Mesothelial cell of epicardium (in vitro differentiated cells): ENCODE measurements at places on chromosomes 1 and 21. TPM values are rescaled to one million over a fixed set of nuclear protein-coding genes. Genes with fewer than 3 reads are reported as not detected.

Gene CLK2
- 104 to 108 TPM (median 105 TPM) in 3 replicates for total RNA-seq

Gene DCAF6
- 34.0 to 34.4 TPM (median 34.0 TPM) in 3 replicates for total RNA-seq

Gene IGSF9
- 75.8 to 77.5 TPM (median 76.9 TPM) in 3 replicates for total RNA-seq

Gene PSMA5
- total RNA-seq = 67.2 to 70.9 TPM (median 69.7 TPM) in 3 replicates

Gene C1orf167
- total RNA-seq = 0.18 to 0.20 TPM in 2 of 3 replicates, not detected in the other

Gene TCHH
- total RNA-seq = not detected in 3 replicates

Gene TOMM40L
- total RNA-seq = 8.5 to 9.3 TPM (median 9.3 TPM) in 3 replicates

- no peaks in the 10 kb centered on the region for H3K36me3 ChIP-seq
- H3K4me1 ChIP-seq = peaks cover 12% of the 10 kb centered on the region
- H3K27me3 ChIP-seq = peaks cover 43% of the 10 kb centered on the region
These were observed 82.9 kb upstream of the POU3F1 start for GRCh38 chr1:38129473-38129872.

DNA sequence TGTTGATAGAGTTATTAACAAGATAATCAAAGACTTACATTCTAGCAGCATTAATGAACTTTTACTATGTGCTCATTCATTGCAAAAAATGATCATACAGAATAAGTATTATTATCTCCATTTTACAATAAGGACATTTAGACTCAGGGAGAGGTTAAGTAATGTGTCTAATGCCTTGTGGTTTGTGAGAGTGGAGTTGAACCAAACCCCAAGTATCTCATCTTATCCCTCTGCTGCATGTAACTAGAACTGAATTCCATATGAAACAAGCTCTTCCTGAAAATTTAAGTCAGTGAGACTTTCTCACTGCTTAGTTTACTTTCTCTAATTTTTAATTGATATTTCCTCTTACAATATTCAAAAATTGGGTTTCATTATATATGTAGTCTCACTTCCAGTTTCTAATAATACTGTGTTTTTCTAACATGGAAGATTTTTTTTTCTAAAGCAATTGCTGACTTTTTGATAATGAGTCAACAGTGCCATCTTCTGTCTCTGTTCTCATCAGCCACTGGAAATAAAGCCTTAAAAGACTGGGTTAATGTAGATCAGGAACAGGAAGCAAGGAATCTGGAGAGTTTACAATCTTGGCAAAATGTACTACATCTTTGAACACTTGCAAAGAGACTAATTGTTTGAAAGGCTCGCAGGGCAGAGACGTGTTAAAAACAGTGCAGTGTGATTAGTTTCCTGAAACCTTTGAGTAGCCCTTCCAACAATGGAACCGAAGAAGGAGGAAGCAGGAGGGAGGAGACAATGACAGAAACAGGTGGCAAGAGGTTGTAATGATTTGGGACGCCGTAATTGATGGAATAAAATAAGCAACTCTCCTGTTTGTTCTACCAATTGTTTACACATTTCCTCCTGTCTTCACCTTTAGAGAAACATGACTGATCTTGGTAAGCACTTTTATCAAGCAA is 567.6 kb downstream of the MRPL39 start:
- peak overlapping the region; percentile 32 for H3K4me3 ChIP-seq
- H3K36me3 ChIP-seq = no peaks in the 10 kb centered on the region
- H3K27ac ChIP-seq = no peak overlapping the region
- no peak for DNase-seq
- H3K27me3 ChIP-seq = peaks cover 4% of the 10 kb centered on the region

GRCh38 chr1:5927506-5928370 is 64.5 kb downstream of the NPHP4 start:
- H3K4me3 ChIP-seq = no peak overlapping the region
- no peak overlapping the region for H3K27ac ChIP-seq
- no peaks in the 10 kb centered on the region for H3K4me1 ChIP-seq
- H3K27me3 ChIP-seq = no peaks in the 10 kb centered on the region
- DNase-seq = no peak
- H3K36me3 ChIP-seq = peaks cover 32% of the 10 kb centered on the region

DNA sequence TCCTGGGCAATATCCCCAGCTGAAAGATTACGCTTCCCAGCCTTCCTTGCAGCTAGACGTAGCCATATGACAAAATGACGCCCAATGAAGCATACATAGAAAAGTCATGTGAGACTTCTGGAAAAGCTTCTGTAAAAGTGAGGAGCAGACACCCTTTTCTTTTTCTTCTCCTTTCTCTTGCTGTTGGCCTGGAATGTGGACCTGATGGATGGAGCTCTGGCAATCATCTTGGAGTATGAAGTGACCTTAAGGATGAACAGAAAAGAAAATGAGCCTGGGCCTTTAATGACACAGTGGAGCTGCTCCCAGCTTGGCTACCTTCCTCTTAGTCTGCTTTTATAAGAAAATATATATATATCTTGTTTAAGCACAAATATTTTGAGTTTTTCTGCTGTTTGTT is 24.8 kb downstream of the BATF3 start:
- H3K4me3 ChIP-seq = no peak overlapping the region
- no peak overlapping the region for H3K27ac ChIP-seq
- H3K27me3 ChIP-seq = peaks cover 12% of the 10 kb centered on the region

DNA sequence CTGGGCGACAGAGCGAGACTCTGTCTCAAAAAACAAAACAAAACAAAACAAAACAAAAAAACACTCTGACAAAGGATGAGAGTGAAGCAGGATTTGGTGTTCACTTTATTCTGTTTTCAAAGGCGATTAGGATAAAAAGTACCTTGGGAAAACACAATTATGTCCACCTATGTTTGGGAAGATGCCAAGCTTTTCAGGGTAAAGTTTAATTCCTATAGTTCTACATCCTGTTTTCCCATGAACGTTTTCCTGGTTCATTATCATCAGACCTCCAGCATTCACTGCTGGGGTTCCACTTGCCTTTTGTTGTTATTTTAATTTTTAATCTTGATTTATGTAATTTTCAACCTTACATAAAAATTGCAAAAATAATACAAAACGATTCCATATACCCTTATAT is 4.9 kb upstream of the NID1 start:
- H3K4me3 ChIP-seq = no peak overlapping the region
- H3K27ac ChIP-seq = no peak overlapping the region
- H3K36me3 ChIP-seq = no peaks in the 10 kb centered on the region
- peaks cover 33% of the 10 kb centered on the region for H3K27me3 ChIP-seq

DNA sequence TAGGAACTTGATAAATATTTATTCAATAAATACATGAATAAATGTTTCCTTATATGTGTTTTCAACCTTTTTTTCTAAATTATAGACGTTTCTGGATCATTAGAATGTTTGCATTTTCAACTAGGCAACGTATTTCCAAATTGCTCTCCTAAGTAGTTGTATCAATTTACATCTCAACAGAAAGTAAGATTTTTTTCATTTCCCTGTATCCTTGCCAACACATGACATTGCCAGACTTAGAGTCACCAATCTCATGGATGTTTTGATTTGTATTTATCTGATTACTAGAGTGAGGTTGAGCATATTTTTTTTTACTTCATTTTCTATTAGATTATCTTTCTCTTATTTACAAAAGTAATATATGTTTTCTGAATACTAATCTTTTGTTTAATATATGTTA is 22.2 kb upstream of the SMG7 start:
- no peaks in the 10 kb centered on the region for H3K36me3 ChIP-seq
- H3K27ac ChIP-seq = no peak overlapping the region
- peaks cover 6% of the 10 kb centered on the region for H3K4me1 ChIP-seq
- H3K4me3 ChIP-seq = no peak overlapping the region
- no peaks in the 10 kb centered on the region for H3K27me3 ChIP-seq
- no peak for DNase-seq

DNA sequence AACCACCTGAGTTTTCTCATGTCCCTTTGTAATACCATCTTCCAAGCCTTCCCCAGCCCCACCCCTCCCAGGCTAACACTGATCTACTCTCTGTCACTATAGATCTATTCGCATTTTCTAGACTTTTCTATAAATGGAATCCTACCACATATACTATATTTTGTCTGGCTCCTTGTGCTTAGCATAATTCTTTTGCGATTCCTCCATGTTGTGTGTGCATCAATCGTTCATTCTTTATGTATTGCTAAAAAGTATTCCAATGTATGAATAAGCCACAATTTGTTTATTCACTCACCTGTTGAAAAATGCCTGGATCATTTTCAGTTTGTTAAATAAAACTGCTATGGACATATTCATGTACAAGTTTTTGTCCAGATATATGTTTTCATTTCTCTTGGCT is 66.7 kb upstream of the DPT start:
- DNase-seq = no peak
- H3K4me1 ChIP-seq = peaks cover 9% of the 10 kb centered on the region
- H3K27me3 ChIP-seq = no peaks in the 10 kb centered on the region
- no peak overlapping the region for H3K4me3 ChIP-seq
- no peak overlapping the region for H3K27ac ChIP-seq

DNA sequence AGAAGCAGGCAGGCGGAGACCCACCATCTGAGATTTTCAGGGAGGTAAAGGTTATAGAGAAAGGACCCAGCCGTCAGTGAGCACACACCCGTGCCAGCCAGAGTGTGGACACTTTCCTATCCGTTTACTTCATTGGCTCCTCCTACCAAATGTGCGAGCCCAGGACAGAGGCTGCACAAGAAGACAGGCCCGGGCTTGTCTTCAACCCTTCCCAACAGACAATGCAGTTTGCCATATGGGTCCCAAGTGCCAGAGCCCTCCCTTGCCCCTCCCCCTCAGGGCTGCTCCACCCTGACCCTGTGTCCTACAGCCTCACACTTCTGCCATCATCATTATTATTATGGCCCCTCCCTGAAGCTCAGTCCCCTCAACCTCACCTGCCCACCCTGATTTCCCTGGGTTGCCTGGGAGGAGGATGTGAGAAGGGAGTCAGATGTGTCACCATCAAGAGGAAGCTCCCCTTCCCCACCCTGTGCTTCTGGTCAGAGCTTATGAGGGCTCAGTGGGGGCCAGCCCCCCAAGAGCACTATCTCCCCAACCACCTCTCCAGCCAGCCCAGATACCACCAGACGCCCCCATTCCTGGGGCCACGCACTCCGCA is 9.4 kb downstream of the LAPTM5 start:
- peak overlapping the region; percentile 86 for H3K27ac ChIP-seq
- no peaks in the 10 kb centered on the region for H3K36me3 ChIP-seq
- H3K4me1 ChIP-seq = peaks cover 33% of the 10 kb centered on the region
- H3K27me3 ChIP-seq = no peaks in the 10 kb centered on the region
- DNase-seq = no peak
- no peak overlapping the region for H3K4me3 ChIP-seq

GRCh38 chr1:167416506-167416905 is 101.8 kb downstream of the CD247 start:
- H3K36me3 ChIP-seq = peaks cover 30% of the 10 kb centered on the region
- no peak for DNase-seq
- H3K4me1 ChIP-seq = no peaks in the 10 kb centered on the region
- H3K27me3 ChIP-seq = no peaks in the 10 kb centered on the region

DNA sequence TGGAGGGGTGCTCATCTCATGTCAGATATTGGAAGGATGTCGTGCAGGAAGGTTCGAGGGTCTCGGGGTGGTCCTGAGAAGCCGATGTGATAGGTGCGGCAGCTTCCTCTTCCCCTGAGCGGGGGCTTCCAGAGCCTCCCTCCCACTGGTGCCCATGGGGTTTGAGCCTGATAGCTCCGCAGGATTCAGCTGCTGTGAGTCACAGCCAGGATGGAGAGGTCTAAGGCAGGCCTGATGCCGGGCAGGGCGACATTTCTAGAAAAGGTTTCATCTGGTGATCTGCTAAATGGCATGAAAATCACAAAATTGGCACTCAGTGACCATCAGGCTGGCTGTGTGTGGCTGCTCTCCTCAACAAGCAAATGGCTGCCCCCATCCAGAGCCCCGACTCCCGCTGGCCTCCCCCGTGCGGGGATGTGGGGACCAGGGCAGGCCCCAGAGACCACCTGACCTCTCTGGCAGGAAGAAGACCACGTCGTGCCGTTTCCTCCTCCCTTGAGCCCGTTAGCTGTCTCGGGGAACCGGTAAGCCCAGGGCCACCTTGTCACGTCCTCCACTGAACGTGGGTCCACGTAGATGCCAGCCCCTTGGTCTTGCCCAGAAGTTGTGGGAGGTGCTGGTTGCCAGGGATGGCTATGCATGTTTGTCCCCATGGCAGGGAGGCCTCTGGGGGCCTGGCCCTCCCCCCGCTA is 66.1 kb downstream of the SKI start:
- H3K27me3 ChIP-seq = no peaks in the 10 kb centered on the region
- peak overlapping the region; percentile 57 for H3K27ac ChIP-seq
- no peak overlapping the region for H3K4me3 ChIP-seq

DNA sequence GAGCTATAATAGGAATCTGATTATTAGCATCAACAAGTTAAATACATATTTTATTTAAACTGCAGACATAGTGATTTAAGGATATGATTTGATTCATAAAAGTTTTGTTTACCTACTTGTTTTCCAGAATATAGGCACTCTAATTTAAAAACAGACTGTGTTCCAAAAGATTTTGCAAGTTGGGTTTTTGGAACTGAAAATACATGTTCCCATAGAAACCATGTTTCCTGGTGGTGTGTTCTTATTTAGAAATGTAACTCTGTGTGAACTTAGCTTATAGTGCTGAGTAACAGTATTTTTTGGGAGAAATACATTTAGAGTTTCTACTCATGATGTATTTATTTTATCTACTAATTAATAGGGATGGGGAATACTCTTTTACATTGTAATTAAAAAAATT is 21.8 kb downstream of the USP25 start:
- no peak overlapping the region for H3K27ac ChIP-seq
- H3K36me3 ChIP-seq = peaks cover 16% of the 10 kb centered on the region
- H3K4me1 ChIP-seq = peaks cover 39% of the 10 kb centered on the region
- no peaks in the 10 kb centered on the region for H3K27me3 ChIP-seq

DNA sequence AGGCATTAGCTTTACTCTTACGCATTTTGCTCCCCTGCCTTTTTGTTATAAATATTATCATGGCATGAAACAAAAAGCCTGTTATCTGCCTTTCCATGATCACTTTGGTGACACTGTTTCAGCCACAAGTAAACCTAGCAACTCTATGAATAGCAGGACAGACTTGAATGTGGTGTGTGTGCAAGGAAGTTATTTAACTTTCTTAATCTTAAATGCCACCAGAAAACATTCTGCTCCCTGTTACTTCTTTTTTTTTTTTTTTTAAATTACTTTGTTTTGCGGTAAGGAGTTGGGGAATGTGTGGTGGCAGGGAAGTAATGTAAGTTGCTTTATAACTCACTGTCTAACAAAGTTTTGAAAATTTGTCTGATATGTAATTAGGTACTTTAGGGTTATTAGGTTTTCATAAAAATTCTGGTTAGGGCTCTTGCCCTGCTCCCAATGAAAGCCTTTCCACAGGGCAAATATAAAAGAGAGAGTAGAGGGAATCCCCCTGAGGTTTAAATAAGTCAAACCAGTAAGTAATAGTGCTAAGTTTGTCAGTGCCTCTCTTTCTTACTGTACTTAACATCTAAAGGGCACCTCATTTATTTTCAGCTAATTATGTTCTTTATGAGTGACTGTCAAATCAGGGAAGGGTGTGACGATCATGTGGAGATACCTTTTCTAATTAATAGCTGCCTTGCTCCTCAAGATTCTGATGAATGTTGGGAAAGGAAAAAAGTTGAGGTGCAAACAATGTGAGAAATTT is 39.5 kb downstream of the RASAL2 start:
- H3K36me3 ChIP-seq = peaks cover 6% of the 10 kb centered on the region
- H3K4me1 ChIP-seq = peaks cover 17% of the 10 kb centered on the region
- H3K27me3 ChIP-seq = no peaks in the 10 kb centered on the region

- H3K4me1 ChIP-seq = no peaks in the 10 kb centered on the region
- no peaks in the 10 kb centered on the region for H3K36me3 ChIP-seq
- peaks cover 2% of the 10 kb centered on the region for H3K27me3 ChIP-seq
- DNase-seq = no peak
These were observed 3.5 kb downstream of the ELAVL4 start for GRCh38 chr1:50112193-50112592.

- H3K4me3 ChIP-seq = no peak overlapping the region
- peaks cover 79% of the 10 kb centered on the region for H3K27me3 ChIP-seq
- H3K4me1 ChIP-seq = peaks cover 3% of the 10 kb centered on the region
- DNase-seq = no peak
- H3K36me3 ChIP-seq = no peaks in the 10 kb centered on the region
- H3K27ac ChIP-seq = no peak overlapping the region
These were observed 77.6 kb downstream of the MATN1 start for GRCh38 chr1:30645807-30646206.
